ENCODE measurements at places on chromosomes 13 and 19. TPM values are rescaled to one million over a fixed set of nuclear protein-coding genes. Genes with fewer than 3 reads are reported as not detected.

Gene LILRB5
- not detected for total RNA-seq

Gene SOX1
- total RNA-seq = not detected

Gene PROZ
- not detected for total RNA-seq

Gene ASPDH
- not detected for total RNA-seq

Gene TMEM38A
- 4.5 TPM for total RNA-seq

Gene CYP4F2
- total RNA-seq = 0.59 TPM

Gene CGB5
- not detected for total RNA-seq

Gene ZFP82
- 0.37 TPM for total RNA-seq

Gene KCNJ14
- total RNA-seq = 2.7 TPM

Gene STOML3
- not detected for total RNA-seq

Gene NLRP8
- not detected for total RNA-seq

Gene ACER1
- not detected for total RNA-seq

Gene STARD13
- 31.9 TPM for total RNA-seq

Gene KCNK6
- total RNA-seq = 6.2 TPM

Gene ZNF441
- total RNA-seq = 3.4 TPM

Gene CATSPERD
- total RNA-seq = not detected

Gene LRRC4B
- total RNA-seq = not detected

Gene PRR20A
- total RNA-seq = not detected

Gene SHISA7
- total RNA-seq = not detected

Gene FUT3
- total RNA-seq = 0.22 TPM

Gene SPTBN4
- total RNA-seq = 0.63 TPM

Gene PPP1R37
- 22.5 TPM for total RNA-seq

Gene ZNF556
- total RNA-seq = not detected

Gene ETFB
- 114 TPM for total RNA-seq

Gene TSEN34
- 28.0 TPM for total RNA-seq

Gene SEMA6B
- 0.20 TPM for total RNA-seq

Gene KCTD15
- 53.7 TPM for total RNA-seq

Gene NLRP12
- not detected for total RNA-seq

Gene ZNF493
- total RNA-seq = 8.7 TPM

Gene ITM2B
- total RNA-seq = 144 TPM

Gene PSG6
- total RNA-seq = not detected

Gene SUCLA2
- 40.6 TPM for total RNA-seq

Gene ARRDC5
- total RNA-seq = not detected

Gene MEIS3
- total RNA-seq = 11.2 TPM

Gene SIGLEC14
- total RNA-seq = not detected
